ENCODE measurements at places on chromosomes 16 and 17. TPM values are rescaled to one million over a fixed set of nuclear protein-coding genes. Genes with fewer than 3 reads are reported as not detected.

- H3K27me3 ChIP-seq: no peaks in the 10 kb centered on the region
- H3K27ac ChIP-seq: no peak overlapping the region
- no peaks in the 10 kb centered on the region for H3K36me3 ChIP-seq
- DNase-seq: no peak
These were observed 35.5 kb downstream of the KSR1 start for GRCh38 chr17:27491713-27492190.

- H3K27ac ChIP-seq: no peak overlapping the region
- no peak overlapping the region for H3K4me3 ChIP-seq
- DNase-seq: no peak
- no peaks in the 10 kb centered on the region for H3K27me3 ChIP-seq
- no peaks in the 10 kb centered on the region for H3K4me1 ChIP-seq
These were observed 29.5 kb downstream of the PMFBP1 start for GRCh38 chr16:72142476-72142875.

DNA sequence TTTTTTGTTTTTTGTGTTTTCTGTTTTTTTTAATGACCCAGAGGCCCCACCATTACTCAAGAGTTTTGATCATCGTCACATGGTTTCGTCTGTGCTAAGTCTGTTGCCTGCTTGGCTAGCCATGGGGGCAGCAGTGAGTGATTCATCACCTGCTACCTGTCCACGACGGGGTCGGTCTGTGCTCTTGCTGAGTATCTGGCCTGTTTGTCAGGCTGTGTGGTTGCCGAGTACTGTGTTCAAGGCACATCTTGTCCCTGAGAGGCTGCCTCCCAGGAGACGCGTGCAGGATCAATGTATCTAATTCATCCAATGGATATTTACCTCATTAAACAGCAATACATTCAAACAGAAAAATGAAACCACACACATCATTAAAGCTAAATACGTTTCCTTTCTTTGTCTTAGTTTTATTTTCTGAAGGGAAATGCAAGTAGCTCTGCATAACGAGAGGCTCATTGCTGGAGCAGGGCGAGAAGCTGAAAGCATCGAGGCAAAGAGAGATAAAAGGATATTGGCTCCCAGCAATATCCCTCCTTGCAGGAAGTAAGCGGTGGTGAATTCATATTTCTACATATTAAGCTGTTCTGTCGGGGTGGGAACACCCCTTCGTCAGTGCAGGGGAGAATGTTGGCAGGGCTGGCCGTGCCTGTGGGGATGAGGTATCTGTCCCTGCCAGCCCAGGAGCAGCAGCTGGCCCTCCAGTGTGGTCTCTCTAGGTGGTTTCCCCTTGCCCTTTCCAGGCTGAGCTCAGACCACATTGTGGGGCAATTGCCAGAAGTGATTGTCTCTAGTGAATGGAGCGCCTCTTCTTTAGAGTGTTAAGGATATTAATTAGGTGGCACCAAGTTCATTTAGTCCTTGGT, 166.2 kb upstream of the ASIC2 start:
- H3K4me3 ChIP-seq: no peak overlapping the region
- no peak for DNase-seq
- H3K27ac ChIP-seq: no peak overlapping the region
- H3K36me3 ChIP-seq: no peaks in the 10 kb centered on the region

The HOXB9 gene
- total RNA-seq: 8.3 TPM

DNA sequence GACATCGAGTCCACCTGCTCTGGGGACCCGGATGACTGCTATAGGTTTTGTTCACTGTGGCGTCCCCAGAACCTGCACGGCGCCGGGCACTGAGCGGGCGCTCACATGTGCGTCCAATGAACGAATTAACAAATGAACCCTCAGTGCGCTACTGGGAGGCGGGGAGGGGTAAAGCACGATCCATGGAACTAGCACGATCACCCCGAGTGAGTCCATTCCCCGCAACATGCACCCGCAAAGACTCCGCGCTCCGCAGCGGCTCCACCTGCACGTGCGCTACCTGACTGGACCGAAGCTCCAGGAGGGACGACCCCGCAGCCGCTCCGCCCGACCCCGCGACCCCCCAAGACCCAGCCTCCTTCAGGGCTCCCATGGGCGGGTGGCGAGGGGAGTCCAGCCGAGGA, 491 bp downstream of the TRAP1 start:
- peaks cover 10% of the 10 kb centered on the region for H3K4me1 ChIP-seq
- peaks cover 4% of the 10 kb centered on the region for H3K36me3 ChIP-seq
- no peaks in the 10 kb centered on the region for H3K27me3 ChIP-seq
- H3K27ac ChIP-seq: peak overlapping the region; percentile 43
- peak overlapping the region; percentile 99 for H3K4me3 ChIP-seq
- peak; percentile 20 for DNase-seq

- H3K4me3 ChIP-seq: no peak overlapping the region
- H3K36me3 ChIP-seq: no peaks in the 10 kb centered on the region
- no peak for DNase-seq
- no peaks in the 10 kb centered on the region for H3K27me3 ChIP-seq
These were observed 6.0 kb downstream of the NAGPA start for GRCh38 chr16:5027575-5028235.

DNA sequence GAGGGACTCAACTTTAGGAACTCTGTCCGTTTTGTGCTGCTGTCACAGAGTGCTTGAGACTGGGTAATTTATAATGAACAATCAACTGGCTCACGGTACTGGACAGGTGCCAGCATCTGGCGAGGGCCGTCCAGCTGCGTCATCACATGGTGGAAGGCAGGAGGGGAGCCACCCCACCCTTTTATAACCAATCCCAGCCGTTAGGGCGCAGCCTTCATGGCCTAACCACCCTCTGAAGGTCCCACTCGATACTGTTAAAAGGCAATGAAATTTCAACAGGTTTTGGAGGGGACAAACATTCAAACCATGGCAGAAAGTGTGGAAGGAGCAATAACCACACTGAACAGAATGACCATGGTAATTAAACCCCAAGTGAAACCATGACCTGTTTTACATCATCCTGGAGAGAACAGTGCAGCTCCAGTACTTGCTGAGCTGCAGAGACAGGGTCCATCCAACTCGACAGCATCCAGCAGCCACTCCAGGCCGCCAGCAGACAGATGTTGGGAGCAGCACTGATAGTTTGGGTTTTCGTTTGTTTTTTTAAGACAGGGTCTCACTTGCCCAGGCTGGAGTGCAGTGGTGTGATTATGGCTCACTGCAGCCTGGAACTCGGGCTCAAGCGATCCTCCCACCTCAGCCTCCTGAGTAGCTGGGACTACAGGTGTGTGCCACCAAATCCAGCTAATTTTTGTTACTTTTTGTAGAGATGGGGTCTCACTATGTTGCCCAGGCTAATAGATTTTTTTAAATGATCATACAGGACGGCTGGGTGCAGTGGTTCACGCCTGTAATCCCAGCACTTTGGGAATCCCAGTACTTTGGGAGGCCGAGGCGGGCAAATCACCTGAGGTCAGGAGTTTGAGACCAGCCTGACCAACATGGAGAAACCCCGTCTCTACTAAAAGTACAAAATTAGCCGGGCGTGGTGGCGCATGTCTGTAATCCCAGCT, 11.0 kb downstream of the CHMP6 start:
- H3K4me3 ChIP-seq: no peak overlapping the region
- peaks cover 14% of the 10 kb centered on the region for H3K4me1 ChIP-seq
- DNase-seq: peak; percentile 65
- H3K36me3 ChIP-seq: peaks cover 17% of the 10 kb centered on the region

DNA sequence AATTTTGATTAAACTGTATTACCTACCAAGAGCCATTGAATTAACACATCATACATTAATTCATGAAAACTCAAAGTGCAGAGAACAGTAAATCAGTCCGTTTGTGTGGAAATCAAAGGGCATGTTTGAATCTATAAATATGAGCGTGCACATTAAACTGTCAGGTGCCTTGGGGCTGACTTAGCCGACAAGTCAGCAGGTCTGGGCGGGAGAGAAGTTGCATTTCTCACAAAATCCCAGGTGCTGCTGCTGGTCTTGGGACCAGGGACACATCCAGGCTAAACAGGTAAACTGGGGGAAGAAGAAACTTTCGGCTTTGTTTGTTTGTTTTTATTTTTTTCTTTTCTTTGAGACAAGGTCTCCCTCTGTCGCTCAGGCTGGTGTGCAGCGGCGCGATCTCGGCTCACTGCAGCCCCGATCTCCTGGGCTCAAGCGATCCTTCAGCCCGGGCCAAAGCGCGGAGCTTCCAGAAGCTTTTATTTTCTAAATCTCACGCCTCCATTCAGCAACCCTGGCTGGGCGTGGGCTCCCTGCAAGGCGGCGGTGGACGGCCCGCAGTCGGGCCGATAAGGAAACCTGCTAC, 213.9 kb downstream of the MRTFB start:
- no peaks in the 10 kb centered on the region for H3K27me3 ChIP-seq
- H3K4me3 ChIP-seq: peak overlapping the region; percentile 98
- DNase-seq: peak; percentile 60
- H3K36me3 ChIP-seq: no peaks in the 10 kb centered on the region
- H3K4me1 ChIP-seq: no peaks in the 10 kb centered on the region

DNA sequence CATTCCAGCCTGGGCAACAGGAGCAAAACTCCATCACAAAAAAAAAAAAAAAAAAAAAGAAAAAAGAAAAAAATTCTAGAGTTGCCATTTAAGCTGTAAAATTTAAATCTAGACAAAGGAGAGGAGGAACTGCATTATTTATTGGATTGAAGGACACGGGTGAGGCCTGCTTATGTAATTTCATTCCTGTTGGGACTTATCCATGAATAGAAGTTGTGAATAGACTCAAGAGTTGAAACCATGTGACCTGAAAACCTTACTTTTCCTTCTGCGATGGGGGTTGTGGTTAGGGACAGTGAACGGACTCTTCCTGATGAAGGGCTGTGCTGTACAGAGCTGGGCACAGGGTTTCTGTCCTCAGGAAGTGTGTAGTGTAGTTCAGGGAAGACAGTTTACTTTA, 22.5 kb downstream of the BANP start:
- peaks cover 13% of the 10 kb centered on the region for H3K36me3 ChIP-seq
- DNase-seq: no peak
- no peaks in the 10 kb centered on the region for H3K4me1 ChIP-seq
- no peaks in the 10 kb centered on the region for H3K27me3 ChIP-seq
- H3K4me3 ChIP-seq: no peak overlapping the region

GRCh38 chr16:10387188-10387617, 1.3 kb downstream of the ATF7IP2 start:
- H3K4me3 ChIP-seq: peak overlapping the region; percentile 99
- no peak overlapping the region for H3K27ac ChIP-seq
- no peaks in the 10 kb centered on the region for H3K27me3 ChIP-seq

The KCNG4 gene
- total RNA-seq: not detected

DNA sequence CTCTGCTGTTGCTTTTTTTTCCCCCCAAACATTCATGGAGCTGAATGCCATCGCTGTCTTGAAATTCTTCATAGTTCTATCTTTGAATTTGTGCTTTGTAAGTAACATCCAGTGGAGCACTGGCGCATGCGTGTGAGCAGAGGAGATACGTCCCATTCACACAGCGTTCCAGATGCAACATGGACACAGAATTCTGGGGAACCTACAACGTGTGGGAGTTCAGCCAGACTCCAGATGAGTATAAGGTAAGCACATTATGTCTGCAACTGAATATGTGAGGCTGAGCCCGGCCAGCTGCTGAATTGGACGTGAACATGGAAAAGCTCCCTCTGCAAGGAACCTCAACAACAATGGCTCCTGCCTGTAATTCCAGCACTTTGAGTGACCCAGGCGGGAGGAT, 4.3 kb upstream of the ATP1B2 start:
- H3K27ac ChIP-seq: no peak overlapping the region
- H3K36me3 ChIP-seq: no peaks in the 10 kb centered on the region
- H3K4me1 ChIP-seq: no peaks in the 10 kb centered on the region
- H3K4me3 ChIP-seq: no peak overlapping the region

The ABCA10 gene
- 0.12 TPM for total RNA-seq

The KRT40 gene
- total RNA-seq: not detected

DNA sequence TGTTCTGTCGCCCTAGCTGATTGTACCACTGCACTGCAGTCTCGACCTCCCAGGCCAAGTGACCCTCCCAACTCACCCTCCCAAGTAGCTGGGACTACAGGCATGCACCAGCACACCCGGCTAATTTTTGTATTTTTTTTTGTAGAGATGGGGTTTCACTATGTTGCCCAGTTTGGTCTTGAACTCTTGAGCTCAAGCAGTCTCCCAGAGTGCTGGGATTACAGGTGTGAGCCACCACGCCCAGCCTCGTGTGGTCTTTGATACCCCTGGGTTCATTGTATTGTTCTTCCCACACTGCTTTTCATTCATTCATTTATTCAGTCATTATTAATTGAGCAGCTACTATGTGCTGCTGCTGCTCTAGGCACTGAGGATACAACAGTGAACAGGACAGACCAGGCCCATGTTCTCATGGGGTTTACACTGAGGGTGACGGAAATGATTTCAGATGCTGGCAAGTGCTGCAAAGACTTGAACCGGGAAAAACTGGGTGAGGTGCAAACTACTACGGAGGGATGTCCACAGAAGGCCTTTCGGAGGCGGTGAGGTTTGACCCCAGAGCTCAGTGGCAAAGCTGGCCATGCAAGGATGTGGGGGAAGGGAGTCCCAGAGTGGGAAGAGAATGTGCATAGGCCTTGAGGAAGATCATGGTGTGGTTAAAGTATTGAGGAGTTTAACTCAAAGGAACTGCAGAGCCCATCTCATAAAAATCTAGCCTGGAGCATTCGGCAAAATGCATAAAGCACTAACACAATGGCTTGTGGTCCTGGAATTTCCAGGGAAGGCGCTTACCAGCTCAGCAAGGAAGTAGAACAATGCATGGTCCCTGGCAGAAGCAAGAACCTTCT, 10.9 kb downstream of the ABCC1 start:
- no peak overlapping the region for H3K4me3 ChIP-seq
- no peaks in the 10 kb centered on the region for H3K36me3 ChIP-seq
- H3K4me1 ChIP-seq: no peaks in the 10 kb centered on the region
- no peak overlapping the region for H3K27ac ChIP-seq

DNA sequence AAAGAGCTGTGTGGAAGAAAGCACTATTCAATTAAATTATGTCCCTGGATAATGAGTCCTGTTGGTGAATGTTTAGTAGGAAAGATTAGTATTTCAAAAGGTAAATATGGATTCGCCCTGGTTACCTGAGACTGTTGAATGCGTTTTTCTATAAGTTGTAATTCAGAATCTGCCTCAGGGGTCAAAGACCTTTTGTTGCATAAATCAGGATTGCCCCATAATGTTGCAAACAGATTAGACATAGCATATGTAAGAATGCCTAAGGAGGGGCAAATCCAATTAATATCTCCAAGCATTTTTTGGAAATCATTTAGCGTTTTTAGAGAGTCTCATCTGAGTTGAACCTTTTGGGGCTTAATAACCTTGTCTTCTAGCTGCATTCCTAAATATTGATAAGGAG, 70.1 kb upstream of the ARL4D start:
- no peaks in the 10 kb centered on the region for H3K36me3 ChIP-seq
- no peak overlapping the region for H3K27ac ChIP-seq
- no peak for DNase-seq
- peaks cover 15% of the 10 kb centered on the region for H3K4me1 ChIP-seq
- H3K27me3 ChIP-seq: no peaks in the 10 kb centered on the region

GRCh38 chr16:14223632-14224031, 152.5 kb downstream of the MRTFB start:
- no peaks in the 10 kb centered on the region for H3K27me3 ChIP-seq
- no peaks in the 10 kb centered on the region for H3K4me1 ChIP-seq
- H3K4me3 ChIP-seq: no peak overlapping the region
- no peak overlapping the region for H3K27ac ChIP-seq
- DNase-seq: no peak
- H3K36me3 ChIP-seq: peaks cover 7% of the 10 kb centered on the region

The CA4 gene
- not detected for total RNA-seq

The WWOX gene
- 60.7 TPM for total RNA-seq

The C16orf90 gene
- not detected for total RNA-seq

GRCh38 chr16:86516623-86517003, 6.3 kb downstream of the FOXF1 start:
- no peak for DNase-seq
- H3K27me3 ChIP-seq: peaks cover 56% of the 10 kb centered on the region
- H3K4me1 ChIP-seq: 0 out of 2 replicates have a peak, but pooled peaks cover 6% of the 10 kb centered on the region
- no peak overlapping the region for H3K4me3 ChIP-seq
- no peaks in the 10 kb centered on the region for H3K36me3 ChIP-seq

Data from PC-3 (cell line).